ENCODE measurements at places on chromosomes 2 and 18.

DNA sequence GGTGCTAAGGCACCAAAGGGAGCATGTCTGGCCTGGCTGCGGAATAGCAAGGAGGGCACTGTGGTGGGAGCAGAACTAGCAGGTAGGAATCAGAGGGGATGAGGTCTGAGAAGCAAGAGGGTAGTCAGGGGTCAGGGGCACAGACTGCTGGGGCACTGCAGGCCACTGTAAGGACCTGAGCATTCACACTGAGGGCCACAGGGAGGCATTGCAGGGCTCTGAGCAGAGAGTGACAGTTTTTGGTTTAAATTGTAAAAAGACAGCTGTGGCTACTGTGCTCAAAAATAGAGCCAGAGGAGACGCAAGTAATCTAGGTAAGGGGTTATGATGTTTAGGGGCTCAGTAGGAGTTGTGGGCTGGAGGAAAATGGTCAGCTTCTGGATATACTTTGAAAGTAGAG is 41.5 kb downstream of the ARHGAP25 start:
- no peak for DNase-seq

DNA sequence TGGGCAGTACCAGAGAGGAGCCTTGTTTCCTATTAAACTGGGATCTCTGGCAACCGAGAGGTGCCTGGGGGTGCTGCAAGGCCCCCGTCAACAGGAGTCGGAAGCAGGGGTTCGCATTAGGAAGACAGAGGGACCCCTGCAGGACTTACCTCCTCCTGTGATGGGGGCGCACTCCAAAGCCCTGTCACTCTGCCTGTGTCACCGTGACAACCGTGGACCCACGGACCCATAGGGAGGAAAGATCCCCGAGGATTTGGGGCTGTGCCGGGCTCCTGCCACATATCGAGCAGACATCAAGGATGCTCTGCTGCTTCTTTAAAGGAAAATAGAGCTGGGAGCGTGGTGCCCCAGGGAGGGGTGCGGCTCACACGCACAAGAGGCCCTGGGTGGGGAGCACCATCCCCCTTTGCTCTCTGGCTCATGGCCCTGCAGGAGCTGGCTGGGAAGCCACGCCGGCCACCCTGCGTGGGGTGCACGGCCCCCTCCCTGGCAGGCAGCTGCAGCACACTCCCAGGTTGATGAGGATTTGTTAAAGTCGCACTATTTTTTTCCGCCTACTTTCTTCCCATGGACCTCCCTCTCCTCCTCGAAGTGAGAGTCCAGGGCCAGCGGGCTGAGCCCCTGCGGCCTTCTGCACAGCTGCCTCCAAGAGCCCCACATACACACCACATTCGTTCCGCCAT is 167.5 kb downstream of the TWIST2 start:
- DNase-seq, result no peak

DNA sequence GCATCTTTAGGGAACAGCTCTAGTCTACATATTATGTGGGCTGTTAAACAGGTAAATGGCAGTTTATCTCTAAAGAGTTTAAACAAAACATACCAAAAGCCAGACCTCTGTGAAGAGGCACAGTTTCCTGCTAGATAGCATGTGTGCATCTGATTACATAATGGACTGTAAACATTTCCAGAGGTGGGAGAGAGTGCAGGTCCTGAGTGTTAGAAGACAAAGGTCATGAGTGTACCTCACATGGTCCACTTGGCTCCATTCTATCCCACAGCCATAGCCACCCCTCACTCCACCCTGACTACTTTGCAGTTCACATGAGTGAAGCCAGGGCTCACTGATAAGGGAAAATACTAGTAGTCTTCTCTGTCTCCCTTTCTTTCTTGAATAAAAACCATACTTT is 233.4 kb downstream of the MTX2 start:
- DNase-seq, result no peak

GRCh38 chr2:160365716-160366367 is 127.8 kb downstream of the RBMS1 start:
- DNase-seq, result no peak

- no peak for DNase-seq
Measured at GRCh38 chr2:4762951-4763376, 929.2 kb upstream of the SOX11 start.

- no peak for DNase-seq
Measured at GRCh38 chr2:186551323-186552050, 38.4 kb upstream of the ITGAV start.

- no peak for DNase-seq
Measured at GRCh38 chr2:239461291-239462190, 60.7 kb upstream of the HDAC4 start.

DNA sequence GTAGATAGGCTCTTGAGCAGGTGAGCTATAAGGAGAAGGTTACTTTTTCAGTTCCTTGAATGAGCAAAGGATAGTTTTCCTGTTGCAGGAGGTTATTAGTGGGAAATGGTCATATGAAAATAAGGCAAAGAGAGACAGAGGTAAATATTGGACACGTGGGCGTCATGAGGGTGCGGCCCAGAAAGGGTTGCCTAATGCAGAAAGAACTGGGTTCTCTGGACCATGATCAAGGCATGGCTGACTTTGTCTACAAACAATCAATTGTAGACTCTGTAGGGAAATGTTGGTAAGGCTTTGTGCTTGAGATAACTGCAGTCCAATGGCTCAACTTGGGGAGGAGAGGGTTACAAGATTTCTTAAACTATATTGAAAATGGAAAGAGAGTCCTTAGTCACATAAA is 585.8 kb downstream of the BCL11A start:
- no peak for DNase-seq

DNA sequence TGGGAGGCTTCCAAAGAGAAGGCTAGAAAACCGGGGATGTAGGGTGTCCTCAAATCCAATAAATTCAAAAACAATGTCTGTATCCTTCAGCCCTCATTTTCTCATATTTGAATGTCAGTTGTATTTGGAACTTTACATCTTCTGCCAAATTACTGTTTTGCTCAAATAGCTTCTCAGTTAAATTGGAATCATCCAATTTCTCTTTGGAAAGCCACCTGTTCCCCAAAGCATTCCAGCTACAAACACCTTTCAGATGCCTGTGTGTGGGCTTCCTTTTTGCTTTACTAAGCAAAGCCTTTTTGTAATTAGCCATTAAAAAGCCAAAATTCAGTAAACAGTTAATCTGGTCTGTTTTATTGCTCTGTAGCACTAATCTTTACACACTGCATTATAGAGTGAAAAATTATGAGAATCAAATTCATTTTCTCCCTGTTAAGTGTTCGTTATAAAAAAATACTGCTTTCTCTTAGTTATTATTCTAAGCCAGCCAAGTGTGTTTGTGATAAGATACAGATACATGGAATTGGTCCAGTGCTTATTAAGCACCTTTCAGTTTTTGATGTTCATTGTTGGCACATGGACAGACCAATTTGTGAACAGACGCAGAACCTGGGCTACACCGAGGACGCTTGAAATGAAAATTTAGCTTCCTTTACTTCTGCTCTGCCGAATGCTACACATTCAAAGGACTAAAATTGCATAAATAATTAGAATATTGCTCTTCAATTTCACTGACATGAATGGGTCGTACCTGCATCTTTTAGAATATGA is 151.6 kb downstream of the RTN4 start:
- DNase-seq, result no peak

DNA sequence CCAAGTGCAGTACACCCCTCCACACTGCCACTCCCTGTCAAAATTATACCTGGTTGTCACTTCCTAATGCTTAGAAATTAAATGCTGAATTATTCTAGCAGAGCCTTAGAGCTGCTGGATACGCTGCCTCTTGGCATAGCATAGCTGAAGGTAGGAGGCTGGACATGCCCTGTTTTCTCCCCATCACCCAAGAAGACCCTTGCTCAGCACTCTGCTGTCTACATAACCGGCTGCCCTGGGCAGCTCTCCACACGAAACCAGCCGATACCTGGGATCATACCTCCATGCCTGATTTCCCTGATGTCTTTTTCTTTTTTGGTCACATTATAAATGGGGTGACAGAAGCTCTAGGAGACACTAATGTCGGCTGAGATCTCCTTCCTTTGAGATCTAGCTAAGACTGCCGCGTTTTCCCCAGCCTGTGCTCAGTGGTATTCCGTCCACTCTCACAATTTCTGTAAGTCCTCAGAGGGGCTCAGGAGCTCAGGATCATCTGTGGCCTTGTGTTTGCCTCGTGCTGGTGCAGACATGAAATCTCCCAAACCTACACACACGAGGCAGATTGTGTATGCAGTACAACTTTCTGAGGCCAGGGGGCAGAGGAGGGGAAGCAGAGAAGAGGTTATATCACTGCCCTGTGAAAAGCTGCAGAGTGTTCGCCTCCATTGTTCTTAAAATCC is 13.5 kb upstream of the ZAP70 start:
- peak; percentile 38 for DNase-seq

DNA sequence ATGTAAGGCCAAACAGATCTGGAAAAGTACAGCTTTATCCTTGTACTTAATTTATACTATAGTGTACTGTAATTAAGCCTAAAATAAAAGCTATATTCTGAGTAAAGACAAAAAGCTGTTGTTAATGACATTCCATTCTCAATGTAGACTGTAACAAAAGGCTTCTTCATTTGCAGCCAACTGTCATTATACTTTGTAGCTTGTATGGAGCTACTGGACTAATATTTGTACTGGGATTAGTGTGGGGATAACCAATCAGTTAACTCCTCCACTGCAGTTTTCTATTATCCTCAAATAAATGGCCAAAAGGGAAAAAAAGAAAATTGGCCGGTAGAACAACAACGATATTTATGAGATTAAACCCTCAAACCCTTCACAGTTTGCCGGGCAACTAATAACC is 66.5 kb downstream of the STK39 start:
- no peak for DNase-seq

GRCh38 chr18:35460736-35461161 is 37.0 kb downstream of the INO80C start:
- no peak for DNase-seq

DNA sequence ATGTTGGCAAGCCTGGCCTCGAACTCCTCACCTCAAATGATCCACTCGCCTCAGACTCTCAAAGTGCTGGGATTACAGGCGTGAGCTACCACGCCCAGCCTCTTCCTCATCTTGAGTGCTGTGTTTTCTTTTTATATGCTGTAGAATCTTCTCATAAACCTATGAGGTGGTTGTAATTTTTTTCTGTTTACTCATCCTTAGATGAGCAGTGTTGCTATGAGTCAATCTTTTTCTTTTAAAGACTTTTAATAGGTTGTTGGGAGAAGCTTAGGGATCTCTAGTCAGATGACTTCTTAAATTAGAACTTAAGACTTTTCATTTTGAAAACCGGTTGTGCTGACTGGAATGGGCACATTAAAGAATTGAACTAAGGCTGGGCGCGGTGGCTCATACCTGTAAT is 8.7 kb upstream of the AAK1 start:
- DNase-seq, result no peak

DNA sequence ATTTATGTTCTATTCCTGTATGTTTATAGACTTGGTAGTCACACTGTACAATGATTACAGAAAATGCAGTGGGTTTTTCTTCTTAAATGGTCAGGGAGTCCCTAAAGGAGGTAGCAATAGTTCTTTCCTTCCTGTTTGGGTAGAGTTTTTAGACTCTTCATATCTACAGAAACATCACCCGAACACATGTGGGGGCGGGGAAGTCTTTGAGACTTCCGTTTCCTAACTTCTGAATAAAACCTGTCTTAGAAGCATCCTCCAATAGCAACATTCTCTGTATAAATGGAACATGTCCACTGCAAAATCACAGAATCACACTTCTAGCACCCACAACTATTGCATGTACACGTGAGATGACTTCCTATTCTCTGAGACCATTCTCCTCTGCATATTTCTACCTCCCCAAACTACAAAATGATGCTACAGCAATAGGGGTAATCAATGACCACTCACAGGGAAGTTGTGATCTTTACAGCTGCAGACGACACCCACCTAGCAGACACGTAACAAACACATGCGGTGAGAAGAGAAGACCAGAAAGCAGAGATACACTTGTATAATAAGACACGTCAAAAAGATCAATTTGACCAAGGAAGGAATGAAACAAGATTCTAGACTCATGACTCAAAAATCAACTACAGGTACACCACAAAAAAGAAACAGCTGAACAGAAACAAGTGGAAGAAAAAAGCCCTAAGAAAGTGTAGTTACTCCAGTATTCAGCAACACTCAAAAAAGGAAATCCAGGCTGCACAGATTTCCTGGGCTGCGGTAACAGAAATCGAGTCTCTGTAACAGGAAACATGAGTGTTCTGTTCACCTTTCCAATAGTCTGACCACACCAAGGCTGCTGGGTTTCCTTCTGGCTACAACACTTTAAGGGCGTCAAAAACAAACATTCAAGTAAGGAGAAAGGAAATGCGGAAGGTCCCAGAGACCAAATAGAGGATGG is 120.4 kb downstream of the ZNF516 start:
- no peak for DNase-seq

GRCh38 chr2:127475788-127476187 is 50.5 kb downstream of the IWS1 start:
- no peak for DNase-seq

GRCh38 chr2:231172025-231172424 is 26.4 kb upstream of the ARMC9 start:
- no peak for DNase-seq

GRCh38 chr2:160574468-160575140 is 81.0 kb upstream of the RBMS1 start:
- DNase-seq, result no peak

- no peak for DNase-seq
Measured at GRCh38 chr2:16223161-16223840, 283.0 kb downstream of the MYCN start.

- no peak for DNase-seq
Measured at GRCh38 chr18:35038881-35039491, 2.2 kb upstream of the MAPRE2 start.

- DNase-seq, result no peak
Measured at GRCh38 chr2:238670111-238670585, 177.7 kb upstream of the TWIST2 start.

GRCh38 chr2:235026649-235027557 is 75.1 kb downstream of the SH3BP4 start:
- DNase-seq, result no peak

DNA sequence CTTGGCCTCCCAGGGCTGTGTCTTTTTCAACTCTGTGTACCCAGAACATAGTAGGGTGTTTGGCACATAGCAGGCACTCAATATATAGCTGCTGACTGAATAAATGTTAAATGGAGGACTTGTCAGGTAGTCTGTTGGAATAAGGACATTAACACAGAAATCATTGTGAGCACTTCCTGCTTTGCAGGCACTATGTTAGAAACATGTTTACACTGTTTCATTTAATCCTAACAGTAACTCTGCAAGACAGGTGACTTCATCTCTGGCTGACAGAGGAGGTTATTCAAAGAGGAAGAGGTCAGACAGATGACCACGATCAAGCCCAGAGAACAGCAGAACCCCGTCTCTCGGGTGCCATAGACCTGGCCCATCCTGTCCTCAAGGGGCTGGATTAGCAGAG is 28.0 kb upstream of the PIEZO2 start:
- DNase-seq, result no peak

DNA sequence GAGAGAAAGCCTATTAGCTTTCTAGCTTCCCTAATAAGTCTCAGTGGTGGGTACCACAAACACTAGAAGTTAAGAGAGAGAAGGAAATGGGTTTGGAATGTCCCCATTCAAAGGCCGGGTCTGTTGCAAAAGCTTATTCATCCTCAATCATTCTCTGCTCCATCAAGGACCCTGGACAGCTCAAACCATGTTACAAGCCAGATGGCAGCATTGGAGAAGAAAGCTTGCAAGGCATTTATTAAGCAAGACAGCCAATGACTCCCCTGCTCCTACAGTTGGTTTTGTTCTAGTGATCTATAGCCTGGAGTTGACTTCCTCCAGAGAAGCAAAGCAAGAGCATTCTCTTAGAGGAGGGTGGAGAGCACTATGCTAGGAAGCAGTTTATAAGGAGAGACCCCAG is 86.9 kb upstream of the LMAN1 start:
- no peak for DNase-seq

GRCh38 chr2:180289627-180290026 is 282.5 kb upstream of the CWC22 start:
- DNase-seq, result no peak

- no peak for DNase-seq
Measured at GRCh38 chr2:201194097-201194496, 11.2 kb downstream of the CASP10 start.

Data from stimulated activated CD4-positive, alpha-beta T cell treated with anti-CD3 and anti-CD28 coated beads, TNF-alpha, amount 100 ng/mL, for 4 hours (primary cell).